Activated naive CD4-positive, alpha-beta T cell (primary cell): ENCODE measurements at places on chromosomes 2 and 18.
A peak's percentile ranks its signal among the peaks of the same experiment; 100 is the strongest.

- no peak for DNase-seq
Observed at GRCh38 chr2:66030553-66030952, 404.4 kb upstream of the MEIS1 start.

GRCh38 chr2:45806563-45807358 lies 155.3 kb downstream of the PRKCE start:
- no peak for DNase-seq

GRCh38 chr2:3639015-3639630 lies 18.9 kb upstream of the ALLC start:
- DNase-seq: no peak

GRCh38 chr2:6073191-6074088 lies 381.3 kb downstream of the SOX11 start:
- no peak for DNase-seq

GRCh38 chr2:18119883-18120282 lies 241.4 kb downstream of the KCNS3 start:
- no peak for DNase-seq

GRCh38 chr2:41167014-41167413 lies 715.1 kb upstream of the SLC8A1 start:
- DNase-seq: no peak

- peak; percentile 5 for DNase-seq
Observed at GRCh38 chr2:207474863-207475485, 54.8 kb upstream of the CREB1 start.

- no peak for DNase-seq
Observed at GRCh38 chr18:76604935-76605240, 109.8 kb upstream of the ZNF516 start.

- no peak for DNase-seq
Observed at GRCh38 chr2:99806758-99807157, 316.9 kb upstream of the REV1 start.

- DNase-seq: no peak
Observed at GRCh38 chr2:216620786-216621185, 12.4 kb upstream of the IGFBP2 start.

DNA sequence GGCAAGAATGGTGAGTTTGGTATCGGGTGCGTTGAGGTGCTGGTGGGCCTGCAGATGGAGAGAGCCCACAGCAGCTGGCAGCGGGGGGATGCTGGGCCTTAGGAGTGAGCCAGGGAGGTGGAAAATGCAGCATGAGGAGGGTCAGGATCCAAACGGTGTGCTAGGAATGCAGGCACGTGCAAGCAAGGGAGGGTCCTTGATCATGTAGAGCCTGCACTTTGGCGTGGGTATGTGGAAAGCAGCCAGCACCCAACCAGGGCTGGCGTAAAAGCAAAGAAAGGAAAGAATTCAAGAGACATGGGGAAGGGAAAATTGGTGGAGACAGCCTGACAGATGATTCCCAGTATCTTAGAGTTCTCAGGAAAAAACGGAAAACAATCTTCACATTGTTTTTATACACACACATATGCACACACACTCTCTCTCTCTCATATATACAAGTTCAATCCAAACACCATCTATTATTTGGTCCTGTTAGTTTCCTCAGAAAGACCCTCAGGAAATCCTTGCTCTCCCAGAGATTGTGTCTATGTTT lies 46.3 kb downstream of the LTBP1 start:
- DNase-seq: no peak

DNA sequence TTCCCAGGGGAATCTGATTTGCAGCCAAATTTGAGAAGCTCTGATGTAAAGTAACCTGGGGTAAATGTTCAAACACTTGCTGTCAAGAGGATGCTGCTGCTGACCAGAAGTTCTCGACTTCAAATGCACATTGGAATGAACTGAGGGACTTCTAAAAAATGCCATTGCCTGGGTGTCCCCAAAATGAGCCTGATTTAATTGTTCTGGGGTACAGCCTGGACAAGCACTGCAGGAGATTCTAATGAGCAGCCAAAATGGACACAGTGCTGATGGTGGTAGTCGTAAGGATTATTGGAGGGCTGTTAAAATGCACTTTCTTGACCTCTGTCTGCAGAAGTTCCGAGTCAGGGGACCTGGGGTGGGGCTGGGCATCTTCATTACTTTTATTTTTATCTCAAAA lies 49.5 kb downstream of the LIPG start:
- no peak for DNase-seq

GRCh38 chr18:10332452-10332851 lies 122.0 kb upstream of the APCDD1 start:
- DNase-seq: no peak

- DNase-seq: no peak
Observed at GRCh38 chr2:161947836-161948235, 126.2 kb downstream of the DPP4 start.

DNA sequence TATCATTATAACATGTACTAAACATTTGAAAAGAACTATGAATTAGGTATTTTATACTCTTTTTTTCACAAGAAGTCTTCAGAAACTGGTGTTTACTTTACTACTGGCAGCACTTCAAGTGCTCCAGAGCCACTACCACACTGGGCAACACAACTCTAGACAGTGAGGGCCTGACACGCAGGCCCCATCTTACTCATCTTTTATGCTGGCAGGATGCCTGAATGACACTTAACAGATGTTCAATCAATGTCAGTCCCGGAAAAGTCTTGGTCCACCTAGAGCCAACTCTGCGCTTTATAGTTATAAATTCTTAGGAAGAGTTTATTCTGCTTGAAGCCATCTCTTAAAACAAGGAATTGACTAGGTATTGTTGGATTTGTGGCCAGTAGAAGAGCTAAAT lies 8.7 kb upstream of the WIPF1 start:
- DNase-seq: no peak

DNA sequence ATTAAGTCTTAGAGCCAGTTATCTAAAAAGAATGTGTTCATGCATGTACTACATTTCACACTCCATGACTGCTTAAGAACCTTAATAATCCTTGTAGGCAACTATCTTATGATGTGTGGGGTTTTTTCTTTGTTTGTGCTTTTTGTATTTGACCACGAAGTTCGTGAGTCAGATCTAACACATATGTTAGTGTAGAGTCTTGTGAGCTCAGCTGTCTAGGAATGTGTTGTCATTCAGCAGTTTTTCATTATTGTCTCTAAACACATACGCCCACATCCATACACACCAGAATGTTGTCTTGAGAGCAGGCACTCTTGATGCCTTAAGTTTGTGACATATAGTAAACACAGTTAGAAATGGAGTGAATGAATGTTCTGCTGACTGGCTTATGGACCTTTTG lies 38.4 kb downstream of the CAB39 start:
- no peak for DNase-seq

GRCh38 chr18:70653671-70654070 lies 364.8 kb downstream of the SOCS6 start:
- no peak for DNase-seq

- no peak for DNase-seq
Observed at GRCh38 chr2:26347286-26347865, 787 bp upstream of the ADGRF3 start.

DNA sequence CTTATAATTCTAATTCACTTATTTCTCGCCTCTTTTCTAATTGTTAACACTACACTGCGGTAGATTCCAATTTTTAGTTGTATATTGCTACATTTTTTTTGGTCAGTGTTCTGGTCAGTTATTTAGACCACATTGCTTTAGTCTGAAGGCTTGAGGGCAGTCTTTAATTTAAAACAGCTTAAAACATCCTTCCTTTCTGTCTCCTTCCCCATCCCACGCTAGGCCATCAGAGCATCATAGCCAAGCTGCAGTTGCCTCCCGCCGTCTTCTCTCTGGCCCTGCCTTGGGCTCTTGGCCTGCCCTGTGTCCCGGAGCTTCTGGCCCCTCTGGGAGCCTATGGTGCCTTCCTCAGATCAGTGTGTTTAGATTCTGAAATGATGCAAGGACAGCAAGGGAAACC lies 52.6 kb upstream of the GLI2 start:
- DNase-seq: no peak

GRCh38 chr2:136209561-136210454 lies 91.9 kb upstream of the CXCR4 start:
- DNase-seq: no peak

DNA sequence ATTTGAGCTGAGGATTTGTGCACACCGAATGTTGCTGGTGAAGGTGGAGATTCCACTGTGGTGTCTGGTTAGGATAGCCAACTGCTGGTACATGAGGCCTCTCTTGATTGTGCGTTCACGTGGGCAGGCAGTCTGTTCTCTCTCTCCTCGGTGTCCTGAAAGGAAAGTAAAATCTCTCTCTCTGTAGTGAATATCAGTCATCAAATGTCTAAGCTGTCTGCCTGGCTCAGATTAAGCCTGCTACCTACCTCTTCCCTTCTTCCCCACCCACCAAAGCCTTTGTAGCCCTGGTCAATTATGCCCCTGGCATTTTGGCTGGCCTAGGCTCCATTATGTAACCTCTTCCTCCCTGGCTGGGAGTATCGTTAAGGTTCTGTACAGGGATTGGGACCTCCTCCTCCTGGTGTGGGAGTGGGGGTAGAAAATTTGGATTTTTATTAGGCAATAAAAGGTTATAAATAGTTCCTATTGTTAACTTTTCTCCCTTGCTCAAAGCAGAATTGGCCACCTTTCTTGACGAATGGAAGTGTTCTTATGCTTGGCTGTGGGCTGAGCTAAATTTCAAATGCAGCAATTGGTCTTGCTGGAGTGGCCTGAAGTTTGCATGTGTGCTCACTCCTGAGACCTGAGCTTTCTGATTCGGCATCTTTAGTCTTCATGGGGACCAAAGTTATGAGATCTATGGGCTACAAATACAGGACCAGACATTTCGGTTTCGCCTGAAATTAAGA lies 148.8 kb downstream of the WDSUB1 start:
- DNase-seq: no peak

DNA sequence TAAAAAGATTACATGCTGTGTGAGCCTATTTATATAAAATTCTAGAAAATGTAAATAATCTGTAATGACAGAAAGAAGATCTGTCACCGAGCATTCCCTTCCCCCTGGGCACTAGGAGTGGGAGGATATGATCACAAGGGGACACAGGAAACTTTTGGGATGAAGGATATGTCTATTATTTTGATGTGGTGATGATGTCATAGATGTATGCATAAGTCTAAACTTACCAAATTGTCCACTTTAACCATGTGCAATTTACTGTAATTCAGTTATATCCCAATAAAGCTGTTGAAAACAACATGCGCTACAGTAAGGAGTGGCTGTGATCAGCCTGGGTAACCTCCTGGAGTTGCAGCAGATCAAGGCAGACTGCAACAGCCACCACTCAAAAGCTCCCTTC lies 148.9 kb downstream of the ZBTB7C start:
- DNase-seq: no peak

DNA sequence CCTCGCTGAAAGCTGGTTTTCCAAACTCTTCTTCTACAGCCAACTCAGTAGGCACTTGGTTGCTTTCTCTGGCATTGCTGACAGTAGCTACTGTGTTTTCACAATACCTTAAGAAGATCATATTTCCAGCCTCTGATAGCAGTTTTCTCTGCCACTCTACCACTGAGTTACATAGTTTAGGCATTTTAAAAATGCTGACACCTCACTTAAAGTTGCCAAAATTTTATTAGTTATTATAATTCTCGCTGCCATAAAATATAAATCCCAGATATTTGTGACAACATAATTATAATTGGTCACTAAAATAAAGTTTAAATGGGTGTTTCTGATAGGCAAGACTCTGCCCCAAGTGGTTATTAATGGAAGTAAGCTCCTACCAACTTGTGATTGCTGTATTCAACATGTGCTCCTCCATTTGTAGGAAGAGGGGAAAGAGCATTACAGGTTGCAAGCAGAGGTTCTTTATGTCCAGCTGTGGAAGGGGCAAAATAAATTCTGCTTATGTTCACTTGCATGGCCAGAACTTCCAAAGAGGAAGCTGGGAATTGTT lies 1202.8 kb downstream of the CNTNAP5 start:
- no peak for DNase-seq

- no peak for DNase-seq
Observed at GRCh38 chr18:74951165-74951760, 257.7 kb downstream of the PTGR3 start.

GRCh38 chr2:23967846-23968245 lies 27.6 kb downstream of the UBXN2A start:
- DNase-seq: no peak

DNA sequence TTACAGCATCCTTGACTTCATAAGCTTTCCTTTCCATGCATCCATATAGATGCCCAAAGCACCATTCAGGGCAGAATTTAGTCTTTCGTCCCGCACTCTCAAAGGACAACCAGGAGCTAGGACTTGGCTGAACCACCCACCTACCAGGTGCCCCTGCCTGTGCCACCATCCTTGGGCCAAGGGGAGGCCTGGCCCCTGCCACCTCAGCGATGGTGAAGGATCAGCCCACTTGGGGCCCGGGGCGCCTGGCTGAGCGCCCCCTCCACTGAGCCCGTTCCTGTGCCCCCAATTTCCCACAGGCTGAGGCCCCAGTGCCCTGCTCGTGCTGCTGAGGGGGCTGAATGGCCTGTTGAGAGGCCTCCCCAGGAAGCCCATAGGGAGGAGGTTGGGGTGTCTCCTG lies 33.3 kb upstream of the ALPP start:
- DNase-seq: no peak
